ENCODE measurements at places on chromosomes 2 and 18.
A peak's percentile ranks its signal among the peaks of the same experiment; 100 is the strongest.

GRCh38 chr2:69535817-69536241 is 98.6 kb upstream of the NFU1 start:
- DNase-seq, result no peak

DNA sequence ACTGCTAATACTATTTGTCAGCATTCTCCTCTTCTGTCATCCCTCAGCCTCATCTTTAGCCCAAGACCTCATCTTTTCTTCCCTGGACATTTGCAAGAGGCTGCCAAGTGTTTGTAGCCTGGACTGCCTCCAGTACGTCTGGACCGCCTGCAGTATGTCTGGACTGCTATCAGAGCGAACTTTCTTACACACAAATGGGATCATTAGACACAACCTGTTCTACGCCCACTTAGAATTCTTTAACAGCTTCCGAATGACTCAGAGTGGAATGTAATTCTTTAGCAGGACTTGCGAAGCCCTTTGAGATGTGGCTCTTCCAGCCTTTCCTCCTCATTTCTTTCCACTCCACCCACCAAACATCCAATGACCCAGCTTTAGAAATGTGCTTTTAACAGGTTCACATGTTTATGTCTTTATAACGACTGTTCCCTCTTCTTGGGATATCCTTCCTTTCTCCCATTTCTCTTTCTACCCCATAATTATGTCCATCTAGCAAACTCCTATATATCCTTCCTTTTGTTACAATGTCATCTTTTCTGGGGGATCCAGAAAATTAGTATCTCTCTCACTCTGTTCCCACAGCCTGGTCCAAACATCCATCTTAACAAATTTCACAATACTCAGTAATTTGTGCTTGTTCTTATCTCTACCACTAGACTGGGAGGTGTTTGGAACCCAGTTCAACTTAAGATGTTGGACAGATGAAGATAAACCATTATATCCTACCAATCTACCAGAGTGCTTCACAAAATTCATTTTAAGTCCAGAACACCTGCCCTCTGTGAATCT is 171.3 kb upstream of the PGAP1 start:
- peak; percentile 85 for DNase-seq

- no peak for DNase-seq
Measured at GRCh38 chr18:24841536-24841935, 381.1 kb downstream of the HRH4 start.

- peak; percentile 40 for DNase-seq
Measured at GRCh38 chr2:74831693-74832530, 2.0 kb upstream of the HK2 start.

- no peak for DNase-seq
Measured at GRCh38 chr2:78992807-78993517, 32.5 kb upstream of the REG3G start.

GRCh38 chr2:208718828-208719227 is 312.2 kb downstream of the PTH2R start:
- no peak for DNase-seq

GRCh38 chr2:188003800-188004199 is 287.9 kb upstream of the GULP1 start:
- no peak for DNase-seq

GRCh38 chr2:145058457-145058856 is 538.5 kb upstream of the ZEB2 start:
- no peak for DNase-seq

DNA sequence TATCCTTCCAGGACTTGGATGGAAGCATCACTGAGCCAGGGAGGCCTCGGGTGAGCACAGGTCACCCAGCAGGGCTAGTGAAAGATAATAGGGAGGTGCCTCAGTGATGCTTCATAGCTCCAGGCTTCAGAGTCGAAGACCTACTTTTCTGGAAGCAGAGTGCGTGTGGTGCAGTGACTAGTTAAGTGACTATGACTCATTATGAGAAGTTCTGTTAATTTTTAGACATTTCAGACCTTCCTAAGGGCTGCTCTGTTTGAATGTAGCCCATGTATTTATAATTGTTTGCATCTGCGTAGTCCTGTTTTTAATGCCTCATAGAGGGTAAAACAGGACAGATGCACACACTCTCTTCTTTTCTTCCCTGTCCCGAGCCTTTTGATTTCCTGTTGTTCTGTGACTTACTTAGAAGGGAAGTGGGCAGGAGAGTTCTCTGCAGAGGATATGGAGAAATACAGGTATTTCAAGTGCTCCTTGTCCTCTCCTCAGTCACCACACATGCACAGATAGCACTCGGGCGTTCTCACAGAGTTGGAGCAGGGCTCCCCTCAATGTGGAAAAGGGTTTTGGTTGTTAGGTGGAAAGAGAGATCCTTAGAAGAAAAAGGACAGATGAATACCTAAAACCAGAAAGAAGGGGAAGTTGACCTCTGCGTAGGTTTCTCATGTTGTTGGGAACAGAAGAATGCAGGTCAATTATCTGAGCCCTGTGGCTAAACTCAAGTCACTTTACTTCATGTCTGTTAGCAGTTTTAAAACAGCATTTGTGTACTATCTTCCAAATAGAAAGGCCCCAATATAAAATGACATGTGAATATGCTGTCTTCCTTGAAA is 34.7 kb downstream of the RALB start:
- peak; percentile 85 for DNase-seq

GRCh38 chr2:70733646-70734180 is 34.3 kb downstream of the ADD2 start:
- DNase-seq, result no peak

DNA sequence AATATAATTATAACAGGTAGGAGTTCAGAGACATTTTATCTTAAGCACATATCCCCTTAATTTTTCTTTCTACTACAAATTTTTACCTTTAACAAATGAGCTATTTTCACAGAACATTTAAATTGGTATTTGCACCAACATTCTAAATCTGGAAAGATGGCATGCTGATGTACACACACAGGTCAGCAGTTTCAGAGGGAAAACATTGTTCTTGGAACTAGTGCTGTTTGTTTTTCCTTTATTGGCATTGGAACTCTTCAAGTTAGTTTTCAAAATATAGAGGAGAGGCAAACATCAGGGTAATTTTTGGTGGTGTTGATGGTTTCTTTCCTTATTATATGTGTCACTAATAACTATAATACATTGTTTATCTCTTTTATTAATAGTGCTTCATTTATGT is 155.3 kb downstream of the PHLPP1 start:
- DNase-seq, result no peak

- DNase-seq, result no peak
Measured at GRCh38 chr2:4130651-4131050, 427.3 kb downstream of the DCDC2C start.

- no peak for DNase-seq
Measured at GRCh38 chr18:46393230-46393629, 263.8 kb downstream of the LOXHD1 start.

- DNase-seq, result no peak
Measured at GRCh38 chr2:169184074-169184473, 114.7 kb downstream of the DHRS9 start.

DNA sequence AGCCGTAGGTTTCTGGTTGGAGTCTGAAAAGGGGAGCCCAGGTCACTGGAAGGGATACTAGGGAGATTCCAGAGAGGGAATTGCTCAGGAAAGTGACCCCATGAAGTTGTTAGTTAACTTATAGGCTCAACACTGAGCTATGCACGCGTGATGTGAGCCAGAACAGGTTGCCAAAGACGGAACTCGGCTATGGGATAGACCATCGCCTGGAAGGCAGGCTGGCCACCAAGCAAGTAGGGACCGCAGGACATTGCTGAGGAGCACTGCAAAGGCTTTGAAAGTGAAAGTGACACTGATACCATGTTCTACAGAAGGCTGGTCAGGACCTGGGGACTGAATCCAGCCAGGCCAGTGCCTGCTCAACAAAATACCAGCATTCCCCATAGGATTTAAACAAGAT is 7.3 kb downstream of the FARP2 start:
- no peak for DNase-seq

GRCh38 chr2:189633392-189633811 is 27.9 kb upstream of the ASNSD1 start:
- DNase-seq, result no peak

DNA sequence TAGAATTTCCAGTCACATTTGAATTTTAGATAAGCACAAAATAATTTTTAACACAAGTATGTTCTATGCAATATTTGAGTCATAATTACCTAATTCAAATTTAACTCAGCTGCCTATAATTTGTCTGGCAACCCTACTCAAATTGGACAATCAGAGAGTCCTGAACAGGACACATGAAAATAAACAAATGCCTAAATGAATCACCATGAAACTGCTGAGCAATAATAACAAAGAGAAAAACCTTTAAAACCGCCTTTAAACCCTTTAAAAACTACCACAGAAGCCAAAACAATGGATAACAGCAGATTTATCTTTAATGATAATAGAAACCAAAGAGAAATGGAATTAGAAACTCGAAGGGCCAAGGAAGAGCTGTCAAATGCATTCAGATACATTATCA is 39.5 kb downstream of the ARL4C start:
- no peak for DNase-seq

DNA sequence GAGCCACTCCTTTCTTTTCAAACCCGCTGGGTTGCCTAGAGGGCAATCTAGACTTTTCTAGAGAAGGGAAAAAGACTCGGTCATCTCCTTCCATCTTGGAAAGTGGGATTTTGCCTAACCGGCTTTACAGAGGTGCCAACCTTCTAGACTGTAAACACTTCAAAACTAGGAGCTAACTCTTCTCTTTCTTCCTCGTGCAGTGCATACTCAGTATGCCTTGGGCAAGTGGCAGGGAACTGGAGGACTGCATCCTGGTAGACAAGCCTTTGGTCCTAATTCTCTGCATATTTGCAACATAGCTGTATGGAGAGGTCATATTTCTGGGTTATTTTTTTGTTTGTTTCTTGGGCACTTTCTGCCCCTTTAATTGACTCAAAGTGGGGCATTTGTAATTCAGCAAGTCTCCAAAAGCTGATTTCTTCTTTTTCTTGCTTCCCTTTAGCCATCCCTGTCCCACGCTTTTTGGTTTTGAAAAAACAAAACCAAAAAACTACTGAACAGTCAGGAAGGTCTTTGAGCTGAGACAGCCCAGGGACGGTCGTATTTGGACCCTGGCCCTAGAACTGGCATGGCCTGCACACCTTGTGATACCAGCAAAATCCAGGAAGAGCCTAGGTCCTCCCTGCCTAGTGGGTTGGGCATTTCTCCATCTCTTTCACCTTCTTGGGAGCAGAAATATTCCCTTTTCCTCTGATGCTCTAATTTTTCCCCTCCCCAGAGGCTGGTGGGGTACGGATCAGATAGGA is 5.8 kb upstream of the GATA6 start:
- no peak for DNase-seq

GRCh38 chr2:238505119-238505891 is 78.6 kb downstream of the ASB1 start:
- no peak for DNase-seq

- no peak for DNase-seq
Measured at GRCh38 chr2:175462246-175462645, 280.7 kb upstream of the ATP5MC3 start.

DNA sequence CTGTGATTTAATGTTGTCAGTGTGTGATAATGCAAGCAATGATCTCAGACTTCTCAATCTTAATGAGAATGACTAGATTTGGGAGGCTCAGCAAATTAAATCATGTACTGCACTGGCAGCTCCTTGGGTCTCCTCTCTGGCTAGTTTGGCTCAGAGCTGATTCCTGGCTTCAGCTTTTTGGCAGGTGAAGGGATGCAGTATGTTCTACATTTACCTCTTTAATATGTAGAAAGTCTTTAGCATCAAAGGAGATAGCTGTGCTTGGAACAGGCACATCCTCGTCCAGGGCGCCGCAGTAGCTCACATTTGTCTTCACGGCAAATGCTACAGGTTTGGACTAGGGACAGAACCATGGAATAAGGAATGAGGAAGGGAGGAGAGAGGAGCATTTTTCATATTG is 52.4 kb upstream of the ARL5A start:
- DNase-seq, result no peak

GRCh38 chr2:127575185-127575765 is 39.8 kb downstream of the MYO7B start:
- no peak for DNase-seq

DNA sequence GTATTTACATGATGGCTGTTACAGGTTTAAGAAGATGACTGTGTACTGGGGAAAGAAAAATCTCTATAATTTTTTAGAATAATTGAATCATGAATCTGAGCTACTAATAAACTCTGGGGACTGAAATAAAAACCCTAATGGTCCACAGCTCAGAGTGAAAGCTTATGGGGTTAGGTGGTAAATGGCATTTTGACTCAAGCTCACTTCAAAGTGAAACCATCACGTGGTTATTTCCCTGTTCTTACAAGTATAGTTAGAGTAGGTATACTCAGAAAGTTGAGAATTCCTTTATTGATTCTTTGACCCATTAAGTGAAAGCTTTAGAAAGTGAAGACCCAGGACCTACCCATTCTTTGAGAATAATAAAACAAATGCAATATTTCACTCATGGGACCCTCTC is 626.2 kb upstream of the SETBP1 start:
- DNase-seq, result no peak

DNA sequence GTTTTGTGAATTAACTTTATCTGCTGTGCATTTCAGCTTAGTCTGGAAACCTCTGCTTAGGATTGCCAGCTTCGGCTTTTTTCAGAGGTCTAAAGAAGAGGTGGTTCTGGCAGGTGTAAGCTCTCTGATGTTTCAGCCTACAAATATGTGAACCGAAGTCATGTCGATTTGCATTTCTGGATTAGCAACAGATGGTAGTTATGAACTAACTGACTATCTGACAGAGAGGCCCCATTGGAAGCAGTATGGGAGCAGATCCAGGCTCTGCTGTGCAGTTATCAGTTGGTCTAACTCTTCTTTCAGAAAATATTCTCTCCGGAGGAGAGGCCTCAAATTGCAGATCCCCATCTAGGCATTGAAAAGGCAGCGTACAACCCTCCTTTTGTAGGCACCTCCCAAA is 32.7 kb upstream of the SPRED2 start:
- peak; percentile 62 for DNase-seq

GRCh38 chr2:133026536-133027177 is 356.7 kb upstream of the LYPD1 start:
- peak; percentile 17 for DNase-seq

- DNase-seq, result no peak
Measured at GRCh38 chr2:158197940-158198339, 96.3 kb downstream of the UPP2 start.

DNA sequence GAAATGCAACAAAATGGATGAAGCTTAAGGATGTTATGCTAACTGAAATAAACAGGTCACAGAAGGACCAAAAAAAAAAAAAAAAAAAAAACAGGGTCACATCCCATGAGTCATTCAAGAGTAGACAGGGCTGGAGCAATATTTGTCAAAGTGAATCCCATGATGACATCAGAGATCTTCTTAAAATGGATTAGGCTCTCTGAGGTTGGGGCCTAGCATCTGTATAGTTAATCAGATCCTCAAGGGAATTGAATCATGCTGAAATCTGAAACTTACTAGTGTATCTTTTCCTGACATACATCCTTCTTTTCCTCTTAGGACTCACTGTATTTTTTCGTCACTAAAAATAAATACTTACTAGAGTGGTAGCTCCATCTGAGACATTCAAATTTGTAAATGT is 380.6 kb upstream of the NXPH2 start:
- peak; percentile 76 for DNase-seq

DNA sequence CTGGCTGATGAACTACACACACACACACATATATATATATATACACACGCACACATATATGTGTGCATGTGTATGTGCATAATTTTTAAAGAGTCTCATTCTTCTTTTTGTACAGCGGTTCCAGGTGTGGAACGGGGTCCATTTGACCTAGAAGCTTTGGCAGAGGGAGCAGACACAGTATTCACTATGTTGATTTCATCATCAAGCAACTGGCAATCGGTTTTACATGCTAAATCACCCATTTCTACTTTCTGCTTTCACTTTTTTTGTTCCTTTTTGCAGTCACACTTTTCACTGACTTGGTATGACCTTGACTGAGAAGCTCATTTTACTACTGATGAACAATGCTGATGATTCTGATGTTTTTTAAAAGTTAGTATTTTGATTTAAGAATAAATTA is 63.0 kb upstream of the PGAP1 start:
- DNase-seq, result no peak

All from fibroblast of skin of abdomen (primary cell).